ENCODE measurements at places on chromosomes 6 and 20.

DNA sequence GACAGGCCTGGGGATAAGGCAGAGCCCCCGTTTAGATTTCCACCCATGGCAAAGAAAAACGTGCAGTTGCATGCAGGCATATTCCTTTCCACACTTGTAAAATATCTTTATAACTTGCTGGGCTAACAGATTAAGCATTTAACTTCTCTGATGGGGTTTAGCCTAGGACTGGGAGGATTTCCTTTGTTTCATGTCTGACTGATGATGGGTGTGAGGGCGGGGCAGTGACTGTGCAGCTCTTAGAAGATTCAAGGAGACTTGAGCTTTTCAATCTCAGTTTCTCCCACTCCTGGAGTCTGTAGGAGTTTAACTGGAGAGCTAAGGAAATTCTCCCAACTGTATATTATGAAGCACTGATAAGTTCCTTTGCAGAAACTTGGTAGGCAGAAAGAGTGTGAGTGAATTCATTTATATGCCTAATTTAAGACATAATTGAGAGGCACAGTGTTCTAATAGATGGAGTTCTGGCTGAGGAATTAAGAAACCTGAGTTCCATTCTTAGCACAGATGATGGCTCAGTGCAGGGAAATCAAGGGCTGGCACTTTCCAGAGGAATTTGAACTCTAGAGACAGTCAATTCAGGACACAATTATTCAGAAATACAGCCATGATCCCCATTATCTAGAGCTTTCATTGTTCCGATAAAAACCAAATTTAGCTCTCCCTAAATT is 214.6 kb upstream of the CNR1 start:
- DNase-seq, result peak; percentile 44

GRCh38 chr20:2984028-2984501 is 59.4 kb upstream of the GNRH2 start:
- DNase-seq, result peak; percentile 14

- DNase-seq, result no peak
These were observed 170.9 kb downstream of the SCP2D1 start for GRCh38 chr20:18984238-18985200.

DNA sequence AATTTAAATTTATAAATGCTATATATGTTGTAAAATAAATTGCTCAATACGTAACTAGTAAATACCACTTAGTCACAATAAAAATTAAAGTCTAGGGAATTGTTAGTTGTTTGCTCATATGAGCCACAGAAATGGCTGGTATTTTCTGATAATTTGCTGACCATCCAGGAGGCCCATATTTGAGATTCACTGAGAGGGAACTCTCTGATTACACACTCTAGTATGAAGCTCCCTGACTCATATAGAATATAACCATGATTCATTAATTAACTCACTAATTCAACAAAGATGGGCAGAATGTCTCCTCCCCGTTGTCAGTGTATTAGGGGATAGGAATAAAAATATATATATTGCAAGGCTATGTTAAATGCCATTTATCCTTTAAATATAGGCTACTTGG is 46.6 kb upstream of the TMEM30A start:
- no peak for DNase-seq

DNA sequence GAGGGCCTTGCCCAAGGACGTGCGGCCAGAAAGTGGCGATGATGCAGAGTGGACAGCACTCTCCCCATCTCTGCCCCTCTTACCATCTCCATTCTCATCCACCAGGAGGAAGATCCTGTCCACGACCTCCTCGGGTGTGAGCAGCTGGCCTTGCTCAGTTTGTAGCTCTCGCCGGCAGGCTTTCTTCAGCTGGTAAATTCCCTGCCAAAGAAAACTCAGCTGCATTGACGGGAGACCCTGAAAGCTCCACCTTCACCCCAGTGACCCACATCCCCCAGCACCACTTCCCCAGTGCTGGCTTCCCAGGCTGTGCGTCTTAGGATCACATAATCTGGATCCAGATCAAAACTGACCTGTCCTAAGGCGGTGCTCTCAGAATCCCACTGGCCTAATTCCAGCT is 9.2 kb downstream of the GUCA1B start:
- DNase-seq, result peak; percentile 48

GRCh38 chr6:16802071-16802470 is 40.8 kb upstream of the ATXN1 start:
- DNase-seq, result peak; percentile 17

- DNase-seq, result no peak
These were observed 3.2 kb downstream of the SLC22A23 start for GRCh38 chr6:3453413-3454272.

Data from choroid plexus epithelial cell (primary cell).